CD8-positive, alpha-beta T cell (primary cell): ENCODE measurements at places on chromosomes 5 and 9.

DNA sequence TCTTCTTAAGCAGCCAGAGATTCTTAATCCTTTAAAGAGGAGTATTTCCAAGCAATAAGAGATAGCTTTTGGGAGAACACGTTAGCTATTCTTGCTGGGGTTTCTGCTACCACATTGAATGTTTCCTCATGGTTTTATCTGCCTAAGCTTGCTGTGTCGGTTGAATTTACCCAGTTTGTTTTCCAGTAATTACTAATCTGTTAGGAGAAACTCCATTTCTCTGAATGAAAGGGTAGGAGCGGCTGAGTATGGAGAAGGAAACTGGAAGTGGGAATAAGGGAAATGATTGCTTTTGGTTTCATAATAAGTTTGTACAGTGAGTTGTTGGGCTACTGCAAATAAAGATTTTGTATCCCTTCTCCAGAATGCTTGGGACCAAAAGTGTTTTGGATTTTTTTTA is 1.2 kb downstream of the JAK2 start:
- DNase-seq = no peak

- no peak for DNase-seq
Observed at GRCh38 chr9:137044037-137044436, 1.9 kb downstream of the NPDC1 start.

- no peak for DNase-seq
Observed at GRCh38 chr5:174589011-174589410, 135.4 kb upstream of the MSX2 start.

- DNase-seq = no peak
Observed at GRCh38 chr9:109064963-109065702, 51.8 kb upstream of the CTNNAL1 start.

DNA sequence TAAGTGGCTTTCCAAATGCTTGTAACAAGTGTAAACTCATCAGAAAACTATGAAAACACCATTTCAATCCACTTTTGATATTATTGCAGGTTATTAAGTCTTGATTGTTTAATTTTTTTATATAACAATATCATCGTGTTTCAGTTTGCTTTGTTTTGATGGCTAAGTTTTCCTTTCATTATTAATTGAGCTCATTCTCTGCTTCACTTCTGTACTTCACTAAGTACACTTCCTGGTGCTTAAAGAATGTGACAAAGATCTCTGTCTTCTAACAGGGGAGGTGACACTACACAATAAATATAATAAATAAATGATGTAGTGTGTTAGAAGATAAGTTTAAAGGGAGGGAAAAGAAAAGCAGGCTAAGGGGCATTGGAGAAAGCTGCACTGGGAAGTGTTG is 13.0 kb upstream of the RAD23B start:
- DNase-seq = no peak

- no peak for DNase-seq
Observed at GRCh38 chr9:124040186-124040931, 28.8 kb downstream of the LHX2 start.

- DNase-seq = no peak
Observed at GRCh38 chr5:88256872-88257271, 11.8 kb downstream of the TMEM161B start.

GRCh38 chr5:38543886-38544285 is 12.6 kb downstream of the LIFR start:
- no peak for DNase-seq

- DNase-seq = no peak
Observed at GRCh38 chr9:111928359-111928720, 31.7 kb downstream of the UGCG start.
